ENCODE measurements at places on chromosomes 1 and 21.

DNA sequence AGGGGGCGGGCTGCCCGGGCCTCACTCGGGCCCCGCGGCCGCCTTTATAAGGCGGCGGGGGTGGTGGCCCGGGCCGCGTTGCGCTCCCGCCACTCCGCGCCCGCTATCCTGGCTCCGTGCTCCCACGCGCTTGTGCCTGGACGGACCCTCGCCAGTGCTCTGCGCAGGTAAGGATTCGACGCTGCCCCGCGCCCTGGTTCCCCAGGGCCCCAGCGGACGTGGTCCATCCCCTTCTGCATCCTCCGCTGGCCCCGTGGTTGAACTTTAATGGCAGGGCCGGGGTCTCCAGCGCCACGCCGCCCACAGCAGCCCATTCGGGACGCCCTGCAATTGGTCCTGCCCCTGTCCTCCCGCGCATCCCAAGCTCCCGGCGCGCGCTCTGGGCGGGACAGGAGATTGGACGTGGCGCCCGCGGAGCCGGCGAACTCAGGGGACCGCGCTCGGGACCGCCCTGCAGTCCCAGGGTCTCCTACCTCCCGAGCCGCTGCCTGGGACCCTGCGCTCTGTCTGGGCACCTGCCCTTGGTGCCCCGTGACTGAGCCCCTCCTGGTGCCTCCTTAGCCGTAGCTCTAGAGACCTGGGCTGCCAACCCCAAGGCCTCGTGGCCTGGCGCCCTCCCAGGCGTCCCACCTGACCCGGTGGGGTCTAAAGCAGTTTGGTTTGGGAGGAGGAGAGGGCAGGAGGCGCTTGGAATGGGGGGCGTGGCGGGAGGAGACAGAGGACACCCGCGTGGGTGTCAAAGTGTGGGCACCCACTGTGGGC lies at the start of gene ALPL:
Gene ALPL (plus strand): TSS at position 73 of the 762 bp plus-strand sequence. CDS start 44,659 bp downstream, outside the sequence.
- DNase-seq, result no peak

DNA sequence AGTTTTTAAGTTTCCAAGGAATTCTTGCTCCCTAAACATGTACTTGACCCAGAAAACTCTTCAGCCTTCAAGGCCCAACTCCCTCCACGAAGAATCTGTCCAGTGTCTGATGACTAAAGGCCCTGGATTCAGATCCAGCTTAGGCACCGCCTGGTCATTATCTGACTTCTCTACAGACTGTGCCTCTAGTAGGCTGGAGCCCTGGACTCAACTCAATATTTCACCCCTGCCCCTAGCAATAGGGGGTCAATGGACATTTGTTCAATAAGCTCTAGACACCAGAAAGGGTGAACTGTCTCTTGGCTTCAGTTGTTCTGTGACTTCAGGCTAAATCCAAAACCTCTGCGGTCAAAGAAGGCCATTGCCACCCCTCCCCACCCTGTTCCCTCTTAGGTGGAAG lies 34.5 kb downstream of the NUAK2 start:
- no peak for DNase-seq

- no peak for DNase-seq
Observed at GRCh38 chr1:62082456-62083363, 111.9 kb upstream of the L1TD1 start.

- DNase-seq, result no peak
Observed at GRCh38 chr1:205496661-205497060, 7.8 kb upstream of the CDK18 start.

DNA sequence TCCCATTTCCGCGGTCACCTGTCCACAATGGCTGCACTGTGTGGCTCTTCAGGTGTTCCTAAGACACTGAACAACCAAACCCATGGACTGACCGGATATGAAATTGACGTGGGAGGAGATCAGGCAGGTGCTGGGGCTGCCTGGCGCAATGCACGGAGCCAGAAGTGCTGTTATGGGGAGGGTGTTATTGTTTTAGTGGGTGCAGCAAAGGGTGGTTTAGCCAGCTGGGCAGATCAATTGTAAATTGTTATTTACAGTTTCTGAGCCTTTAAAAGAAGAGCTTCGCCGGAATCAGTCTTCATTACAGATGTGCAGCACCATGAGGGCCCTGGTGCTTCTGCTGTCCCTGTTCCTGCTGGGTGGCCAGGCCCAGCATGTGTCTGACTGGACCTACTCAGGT lies at the start of gene CA6:
Gene CA6 (plus strand): TSS at position 301 of the 400 bp plus-strand sequence. CDS start 19 bp downstream, at position 320.
- no peak for DNase-seq

GRCh38 chr1:39173119-39173994 lies 31.1 kb upstream of the MACF1 start:
- no peak for DNase-seq

GRCh38 chr1:99621340-99621901 lies 24.5 kb upstream of the PALMD start:
- no peak for DNase-seq

DNA sequence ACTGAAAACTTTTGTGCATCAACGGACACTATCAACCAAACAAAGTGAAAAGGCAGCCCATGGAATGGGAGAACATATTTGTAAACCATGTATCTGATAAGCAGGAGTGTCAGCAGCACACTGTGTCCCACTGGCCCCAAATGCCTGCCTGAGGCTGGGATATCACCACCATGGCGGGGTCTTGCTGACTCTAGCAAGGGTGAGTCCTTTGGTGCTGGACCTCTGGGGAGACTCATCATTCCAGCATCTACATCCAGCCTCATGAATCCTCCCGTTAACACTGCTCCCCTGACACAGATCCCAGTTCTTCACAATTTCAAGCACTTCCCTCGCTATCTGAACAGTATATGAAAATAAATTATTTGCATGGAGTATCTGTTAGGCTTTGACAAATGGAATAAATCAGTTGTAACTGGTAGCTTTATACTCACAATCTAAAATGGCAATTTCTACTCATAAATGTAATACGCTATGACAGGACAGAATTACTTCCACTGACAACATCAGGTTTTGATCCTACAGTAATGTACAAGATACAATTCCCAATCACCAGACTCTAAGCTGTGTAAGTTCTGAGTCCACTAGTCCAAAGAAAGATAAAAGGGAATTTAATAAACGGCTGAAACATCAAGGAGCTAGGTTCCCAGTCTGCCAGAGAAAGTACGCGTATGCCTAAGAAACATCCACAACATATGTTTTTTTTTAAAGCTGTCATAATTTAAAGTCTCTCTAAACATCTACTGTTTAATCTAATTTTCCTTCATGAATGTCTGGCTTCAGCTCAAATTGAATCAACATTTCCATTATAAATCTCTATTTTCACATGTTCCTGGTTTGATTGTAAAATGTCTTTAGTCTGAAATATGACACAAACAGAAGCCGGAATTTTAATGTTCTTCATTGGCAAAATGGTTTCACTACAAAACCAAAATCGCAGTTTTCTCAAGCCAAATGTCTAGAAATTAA lies 95.1 kb downstream of the SIPA1L2 start:
- DNase-seq, result no peak

DNA sequence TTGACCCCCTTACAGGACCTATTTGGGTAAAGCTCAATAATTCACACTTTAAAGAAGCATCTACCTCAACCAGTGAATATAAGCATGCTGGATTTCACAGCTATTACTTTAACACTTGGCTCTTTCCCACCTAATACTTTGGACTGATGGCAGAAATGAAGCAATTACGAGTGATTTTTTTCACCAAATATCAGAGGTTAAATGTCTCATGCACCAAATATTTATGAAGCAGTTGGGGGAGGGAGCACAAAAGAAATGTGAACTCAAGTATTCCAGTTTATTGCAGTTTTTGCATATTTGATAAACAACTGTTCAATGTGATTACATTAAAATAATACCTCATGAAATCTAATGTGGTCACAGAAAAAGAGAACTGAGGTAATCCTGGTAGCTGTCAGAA lies 223.6 kb downstream of the LRRC7 start:
- no peak for DNase-seq

- no peak for DNase-seq
Observed at GRCh38 chr1:93623436-93623835, 58.2 kb downstream of the BCAR3 start.

DNA sequence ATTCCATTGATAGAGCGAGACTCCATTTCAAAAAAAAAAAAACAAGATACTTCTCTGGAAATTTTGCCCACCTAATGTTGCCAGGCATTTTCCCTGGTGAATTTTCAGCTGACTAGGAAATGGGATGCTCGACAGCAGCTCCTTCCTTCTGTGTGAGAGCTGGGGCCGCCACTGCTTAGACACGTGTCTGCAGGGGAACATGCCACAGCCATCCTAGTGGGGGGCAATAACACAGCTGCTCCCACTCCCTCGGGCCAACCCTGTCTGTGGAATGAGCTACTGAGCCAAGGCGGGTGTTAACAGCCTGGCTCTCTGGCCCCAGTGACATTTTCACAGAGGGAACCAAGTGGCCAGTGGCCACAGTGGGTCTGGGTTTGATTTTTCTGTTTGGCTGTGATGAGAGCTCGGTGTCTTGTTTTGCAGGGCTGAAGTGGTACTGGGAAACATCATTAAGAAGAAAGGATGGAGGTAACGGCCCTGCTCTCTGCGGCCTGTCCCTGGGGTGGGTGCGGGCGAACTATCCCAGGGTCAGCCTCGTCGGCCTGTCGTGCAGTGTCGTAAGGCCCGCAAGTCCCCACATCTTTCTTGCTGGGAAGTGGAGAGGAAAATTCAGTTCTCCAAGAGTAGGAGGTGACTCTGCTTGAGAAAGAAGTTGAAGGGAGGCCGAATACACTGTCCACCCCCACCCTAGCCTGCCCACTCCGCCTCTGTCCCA lies 39.2 kb downstream of the KCNAB2 start:
- DNase-seq, result no peak

DNA sequence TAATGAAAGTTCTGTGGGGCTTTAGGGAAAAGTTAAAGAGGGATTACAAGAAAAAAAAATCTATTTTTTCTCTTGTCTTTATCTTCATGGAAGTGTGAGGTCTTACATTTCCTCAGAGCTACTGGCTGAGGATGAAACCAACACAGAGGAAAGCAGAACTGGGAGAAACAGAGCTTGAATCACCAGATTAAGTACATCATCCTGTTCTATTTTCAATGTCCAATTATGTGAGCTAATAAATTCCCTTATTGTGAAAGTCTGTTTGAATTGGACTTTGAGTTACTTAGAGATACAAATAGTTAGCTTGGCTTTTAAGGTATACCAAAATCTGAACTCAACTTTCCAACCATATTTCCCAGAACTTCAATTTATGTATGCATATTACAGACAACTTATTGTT lies 69.2 kb downstream of the LPGAT1 start:
- no peak for DNase-seq

DNA sequence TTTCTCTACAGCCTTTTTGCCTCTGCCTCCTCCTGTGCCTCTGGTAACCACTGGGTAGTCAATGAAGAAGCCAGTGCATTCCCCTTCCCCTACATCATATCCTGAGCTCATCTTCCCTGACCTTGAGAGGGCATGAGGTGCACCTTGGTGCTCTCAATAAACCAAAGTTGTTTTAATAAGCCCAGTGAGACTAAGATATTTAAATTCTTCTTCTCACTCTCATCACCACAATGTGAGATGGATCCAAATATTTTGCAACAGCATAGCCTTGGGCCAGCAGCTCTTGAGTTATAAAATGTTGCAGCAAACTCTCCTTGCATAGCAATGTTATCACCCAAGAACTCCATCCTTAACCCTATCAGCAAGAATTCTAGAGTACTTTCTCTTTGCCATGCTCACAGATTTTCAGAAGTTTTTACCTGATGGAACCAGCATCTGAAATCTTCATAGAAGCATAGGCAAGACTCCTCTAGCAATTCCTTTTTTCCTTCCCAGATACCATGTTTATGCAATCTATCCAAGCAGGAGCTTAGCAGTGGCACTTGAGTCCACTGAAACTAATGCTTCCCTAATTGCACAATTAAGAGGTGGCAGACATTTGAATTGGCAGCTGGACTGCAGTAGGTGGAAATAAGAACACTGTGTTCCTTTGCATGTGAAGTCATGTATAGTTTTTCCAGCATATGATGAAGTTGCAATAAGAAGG lies 36.8 kb downstream of the CDC7 start:
- no peak for DNase-seq

DNA sequence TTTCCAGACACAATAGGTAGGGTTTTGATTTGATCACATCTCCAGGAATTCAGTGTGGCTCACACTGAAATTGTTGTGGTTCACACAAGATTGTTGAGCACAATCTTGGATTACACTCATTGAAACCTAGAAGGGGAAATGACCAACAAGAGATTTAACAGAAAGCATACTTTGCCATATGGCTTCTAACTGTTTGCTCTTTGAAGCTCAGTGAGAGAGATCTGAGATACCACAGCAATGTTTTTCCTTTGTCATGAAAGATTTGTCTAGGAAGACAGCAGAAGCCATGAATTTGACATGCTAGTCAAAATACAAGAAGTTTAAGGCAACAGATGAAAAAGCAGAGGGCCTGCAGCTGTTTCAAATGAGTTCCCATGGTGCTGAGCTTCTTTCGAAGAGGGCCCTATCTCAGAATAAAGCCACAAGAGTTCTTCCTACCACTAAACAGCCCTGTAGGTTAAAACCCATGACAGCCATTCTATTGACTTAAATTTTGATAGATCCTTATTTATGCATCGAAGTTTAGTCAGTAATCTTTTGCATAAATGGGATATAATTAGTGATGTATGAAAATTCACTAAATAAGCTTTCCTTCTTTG lies 650.4 kb downstream of the LTN1 start:
- DNase-seq, result no peak

DNA sequence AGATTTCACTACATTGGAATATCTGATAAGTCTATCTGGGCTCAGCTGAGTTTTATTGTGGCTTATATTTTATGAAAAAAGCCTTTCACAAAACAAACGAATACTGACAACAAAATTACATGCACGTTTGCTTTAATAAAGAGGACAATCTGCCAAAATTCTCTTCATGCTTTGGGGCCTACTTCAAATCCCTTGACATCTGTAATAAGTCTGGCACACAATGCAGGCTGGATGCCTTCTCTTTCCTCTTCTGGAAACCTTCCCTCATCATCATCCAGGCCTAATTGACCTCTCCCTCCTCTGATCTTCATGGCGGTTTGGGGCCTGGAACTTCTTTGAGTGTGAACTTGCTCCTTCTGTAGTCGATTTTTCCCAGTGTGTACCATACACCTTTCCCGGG lies 70.3 kb downstream of the MAP10 start:
- no peak for DNase-seq

- DNase-seq, result no peak
Observed at GRCh38 chr1:14539309-14539708, 59.2 kb upstream of the KAZN start.

DNA sequence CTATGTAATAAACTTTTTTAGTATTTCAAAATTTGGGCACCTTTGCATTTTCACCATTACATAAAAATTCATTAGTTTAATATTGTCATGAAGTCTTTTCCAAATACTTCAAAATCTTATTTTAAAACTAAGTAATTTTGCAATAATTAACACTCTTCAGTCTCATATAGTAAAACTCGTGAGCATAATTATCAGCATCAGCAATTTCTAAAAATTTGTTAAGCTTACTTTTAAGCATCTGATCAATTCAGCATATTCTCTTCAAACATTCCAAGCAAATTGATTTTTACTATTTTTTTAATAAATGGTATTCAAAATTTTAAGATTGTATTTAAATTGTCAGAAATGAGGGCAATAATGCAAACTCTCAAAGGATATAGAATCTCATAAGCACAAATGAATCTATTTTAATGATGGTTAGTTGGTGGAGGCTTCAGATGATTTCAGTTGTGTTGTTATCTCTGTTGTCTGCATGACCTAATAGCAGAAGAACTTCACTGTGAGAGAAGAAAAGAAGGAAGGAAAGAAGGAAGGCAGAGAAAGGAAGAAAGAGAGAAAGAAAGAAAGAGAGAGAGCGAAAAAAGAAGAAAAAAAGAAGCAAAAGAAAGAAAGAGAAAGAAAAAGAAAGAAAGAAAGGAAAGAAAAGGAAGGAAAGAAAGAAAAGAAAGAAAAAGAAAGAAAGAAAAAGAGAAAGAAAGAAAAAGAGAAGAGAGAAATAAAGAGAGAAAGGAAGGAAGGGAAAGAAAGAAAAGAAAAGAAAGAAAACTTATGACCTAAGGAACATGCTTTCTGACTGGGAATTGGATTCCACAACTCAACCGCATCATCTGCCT lies 860.5 kb downstream of the NCAM2 start:
- DNase-seq, result no peak
